Non-pigmented ciliary epithelial cell (primary cell): ENCODE measurements at places on chromosomes 16 and 17.

GRCh38 chr17:13114601-13115031, 96.8 kb upstream of the ELAC2 start:
- DNase-seq, result peak; percentile 14

- DNase-seq, result no peak
Measured at GRCh38 chr16:22664561-22664997, 149.4 kb upstream of the HS3ST2 start.

DNA sequence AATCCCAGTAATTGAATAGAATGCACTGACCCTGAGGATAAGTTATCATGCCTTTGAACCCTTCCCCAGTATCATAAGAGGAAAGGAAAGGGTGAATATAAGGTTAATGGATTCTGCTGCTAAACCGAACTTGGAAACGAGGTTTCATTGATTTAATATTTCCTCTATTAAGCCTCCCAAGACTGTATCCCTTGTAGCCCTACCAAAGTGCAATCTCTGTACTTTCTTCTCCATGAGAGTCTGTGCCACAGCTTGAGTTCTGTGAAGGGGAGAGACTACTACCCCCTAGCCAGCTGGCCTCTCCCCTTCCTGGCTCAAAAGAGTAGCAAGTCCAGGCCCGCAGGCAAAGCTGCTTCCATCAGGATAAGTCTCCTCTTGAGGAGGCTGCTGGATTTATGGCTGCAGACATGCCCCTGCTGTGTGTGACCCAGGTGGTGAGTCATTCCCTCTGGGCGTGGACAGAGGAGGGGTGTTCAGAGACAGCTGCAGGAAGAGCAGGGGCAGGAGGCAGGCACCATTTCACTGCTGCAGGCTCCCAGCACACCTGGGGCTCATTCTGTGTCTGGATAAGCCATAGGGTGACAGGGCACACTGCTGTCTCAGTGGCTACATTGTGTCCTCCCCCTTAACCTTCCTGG, 58.4 kb downstream of the TOM1L2 start:
- peak; percentile 68 for DNase-seq

GRCh38 chr16:11691771-11692170, 23.5 kb downstream of the SNN start:
- no peak for DNase-seq

DNA sequence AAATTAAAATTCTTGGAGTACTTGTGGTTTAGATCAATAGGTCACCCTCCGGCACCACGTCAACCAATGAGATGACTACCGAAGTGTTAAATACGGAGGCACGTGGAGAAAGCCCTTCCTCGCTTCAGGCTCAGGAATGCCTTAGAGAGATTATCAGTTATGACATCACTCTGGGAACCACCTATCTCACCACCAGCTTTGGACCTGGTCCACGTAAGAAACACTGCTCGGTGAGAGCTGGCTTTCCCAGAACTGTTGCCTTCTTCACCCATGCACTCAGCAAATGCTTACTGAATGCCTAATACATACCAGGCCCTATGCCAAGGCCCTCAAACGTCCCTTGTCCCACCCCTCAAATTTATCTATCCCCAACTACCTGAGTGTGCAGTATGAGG, 71.3 kb downstream of the SMG6 start:
- DNase-seq, result peak; percentile 94

DNA sequence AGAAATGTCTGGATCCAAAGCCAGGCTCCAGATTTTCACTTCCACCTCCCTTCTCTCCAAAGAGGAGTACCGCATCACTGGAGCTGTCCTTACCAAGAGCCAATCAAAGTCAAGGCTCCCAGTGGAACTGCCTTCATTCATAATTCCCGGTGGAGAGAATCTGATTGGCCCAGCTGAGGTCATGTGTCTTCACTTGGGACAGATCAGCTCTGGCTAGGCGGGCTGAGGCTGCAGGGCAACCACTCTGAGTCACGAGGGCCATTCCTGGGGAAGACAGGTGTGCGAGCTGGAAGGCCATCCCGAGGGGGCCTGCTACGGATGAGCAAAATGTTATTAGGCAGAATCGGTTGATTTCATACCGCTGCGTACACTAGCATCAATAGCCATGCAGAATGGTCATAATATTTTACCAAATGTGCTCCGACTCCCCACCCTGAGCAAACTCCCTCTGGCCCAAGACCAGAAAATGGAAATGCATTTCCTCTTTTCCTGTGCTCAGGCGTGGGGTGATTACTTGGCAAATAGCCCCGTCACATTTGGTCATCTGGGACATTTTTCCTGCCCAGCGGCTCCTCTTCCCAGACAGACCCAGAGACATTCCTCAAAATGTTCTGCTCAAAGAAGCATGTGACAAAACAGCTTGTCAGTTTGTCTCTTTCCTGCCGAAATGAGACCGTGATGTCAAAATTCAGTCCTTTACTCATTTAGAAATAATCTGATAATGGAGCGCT, 111.1 kb downstream of the AIPL1 start:
- DNase-seq, result no peak

- DNase-seq, result no peak
Measured at GRCh38 chr16:9380221-9380620, 288.8 kb downstream of the HAPSTR1 start.

DNA sequence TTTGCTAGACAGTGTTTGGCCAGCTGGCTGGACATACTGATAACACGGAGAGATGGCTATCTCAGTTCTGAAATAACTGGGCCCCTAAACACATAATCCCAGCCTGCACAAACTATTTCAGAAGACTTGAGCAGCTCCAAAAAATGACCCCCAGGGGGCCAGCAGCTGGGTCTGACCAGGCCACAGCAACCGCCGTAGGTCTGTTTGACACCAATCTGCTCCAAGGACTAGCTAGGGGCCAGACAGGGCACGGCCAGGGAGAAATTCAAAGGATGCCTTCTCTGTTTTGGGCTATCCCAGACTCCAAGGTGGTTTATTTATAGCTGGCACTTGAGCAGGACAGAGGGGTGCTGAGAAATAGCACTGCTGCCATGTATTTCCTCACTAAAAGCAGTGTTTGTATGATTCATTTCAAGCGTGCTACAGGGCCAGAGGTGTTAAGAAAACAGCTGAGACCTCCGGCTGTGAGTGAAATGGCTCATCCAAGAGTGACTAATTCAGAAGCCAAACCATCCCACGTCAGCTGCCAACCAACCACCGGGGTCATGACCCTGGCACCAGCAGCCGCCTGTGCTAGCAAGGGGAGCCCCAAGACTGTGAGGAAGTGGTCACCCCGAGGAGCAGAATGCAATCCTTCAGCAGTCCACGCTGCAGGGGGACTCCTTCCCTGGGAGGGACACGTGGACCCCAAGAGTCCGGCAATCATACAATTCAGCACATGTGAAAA, 5.7 kb downstream of the GGA2 start:
- DNase-seq, result peak; percentile 80

DNA sequence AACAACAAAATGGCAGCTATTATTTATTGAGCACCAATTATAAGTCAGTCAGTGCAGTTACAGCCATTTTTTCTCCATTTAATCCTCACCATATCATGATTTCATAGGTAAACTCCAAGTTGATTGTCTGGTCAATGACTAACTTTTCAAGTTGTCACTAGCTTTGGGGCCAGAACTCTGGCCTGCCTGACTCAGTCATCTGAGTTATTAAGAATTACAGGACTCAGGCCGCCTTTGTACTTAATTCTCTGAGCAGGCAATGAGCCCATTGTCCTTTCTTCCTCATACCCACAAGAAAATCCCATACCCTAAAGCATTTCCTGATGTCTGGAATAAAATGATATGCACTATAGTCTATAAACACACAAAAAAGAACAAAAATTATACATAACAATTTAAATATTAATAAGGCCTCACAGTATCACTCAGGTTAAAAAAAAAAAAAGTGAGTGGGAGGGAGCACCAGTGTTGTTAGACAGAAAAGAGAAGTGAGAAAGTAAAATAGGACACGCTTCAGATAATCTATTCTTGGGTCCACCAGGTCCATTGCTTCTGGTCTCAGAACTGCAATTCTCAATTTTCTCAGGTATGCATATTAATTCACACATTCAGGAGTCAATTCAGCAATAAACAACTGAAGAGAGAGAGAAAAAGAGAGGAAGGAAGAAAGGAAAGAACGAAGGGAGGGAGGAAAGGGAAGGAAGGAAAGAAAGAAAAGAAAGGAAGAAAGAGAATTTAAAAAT, 70.2 kb downstream of the SPAG9 start:
- no peak for DNase-seq

DNA sequence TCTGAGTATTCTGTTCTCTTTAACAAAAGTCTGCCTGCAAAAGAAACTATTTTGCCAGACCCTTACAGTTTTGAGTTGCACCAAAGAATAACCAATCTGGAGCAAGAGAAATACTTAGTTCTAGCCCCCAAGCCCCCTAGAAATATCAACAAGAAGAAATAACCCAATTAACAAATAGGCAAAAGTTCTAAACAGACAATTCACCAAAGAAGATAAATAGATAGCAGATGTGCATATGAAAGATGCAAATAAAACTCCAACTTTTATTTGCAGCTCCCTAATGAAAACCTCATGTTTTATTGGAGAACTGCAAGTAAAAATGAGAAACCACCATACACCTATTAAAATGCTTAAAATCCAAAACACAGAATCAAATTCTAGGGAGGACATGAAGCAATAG, 1308.0 kb downstream of the CDH11 start:
- no peak for DNase-seq
